ENCODE measurements at places on chromosomes 7 and 10.

DNA sequence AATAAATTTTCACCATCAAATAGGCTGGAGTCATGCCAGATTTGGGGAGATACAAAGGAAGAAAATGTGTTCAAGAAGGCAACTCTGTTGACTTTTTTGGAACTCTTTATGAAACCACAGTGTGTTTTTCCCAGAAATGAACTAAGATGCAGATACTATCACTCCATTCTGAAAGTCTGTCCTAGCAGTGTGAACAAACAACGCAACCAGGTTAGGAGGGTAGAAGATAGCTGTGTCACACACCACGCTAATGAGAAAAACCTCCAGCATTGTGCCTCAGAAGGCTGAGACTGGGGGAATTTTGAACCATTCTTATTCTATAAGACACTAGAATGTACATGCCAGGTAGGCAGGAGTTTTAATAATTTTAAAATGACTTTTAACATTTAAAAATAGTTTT is 15.9 kb upstream of the ATP6V0A4 start:
- no peak for DNase-seq

GRCh38 chr10:227014-227413 is 91.8 kb downstream of the ZMYND11 start:
- no peak for DNase-seq

GRCh38 chr7:94657771-94658693 is 2.1 kb upstream of the SGCE start:
- DNase-seq = peak; percentile 89

- DNase-seq = no peak
Measured at GRCh38 chr7:82395147-82395546, 48.4 kb downstream of the CACNA2D1 start.

- no peak for DNase-seq
Measured at GRCh38 chr7:78578686-78579085, 780.1 kb downstream of the PHTF2 start.

DNA sequence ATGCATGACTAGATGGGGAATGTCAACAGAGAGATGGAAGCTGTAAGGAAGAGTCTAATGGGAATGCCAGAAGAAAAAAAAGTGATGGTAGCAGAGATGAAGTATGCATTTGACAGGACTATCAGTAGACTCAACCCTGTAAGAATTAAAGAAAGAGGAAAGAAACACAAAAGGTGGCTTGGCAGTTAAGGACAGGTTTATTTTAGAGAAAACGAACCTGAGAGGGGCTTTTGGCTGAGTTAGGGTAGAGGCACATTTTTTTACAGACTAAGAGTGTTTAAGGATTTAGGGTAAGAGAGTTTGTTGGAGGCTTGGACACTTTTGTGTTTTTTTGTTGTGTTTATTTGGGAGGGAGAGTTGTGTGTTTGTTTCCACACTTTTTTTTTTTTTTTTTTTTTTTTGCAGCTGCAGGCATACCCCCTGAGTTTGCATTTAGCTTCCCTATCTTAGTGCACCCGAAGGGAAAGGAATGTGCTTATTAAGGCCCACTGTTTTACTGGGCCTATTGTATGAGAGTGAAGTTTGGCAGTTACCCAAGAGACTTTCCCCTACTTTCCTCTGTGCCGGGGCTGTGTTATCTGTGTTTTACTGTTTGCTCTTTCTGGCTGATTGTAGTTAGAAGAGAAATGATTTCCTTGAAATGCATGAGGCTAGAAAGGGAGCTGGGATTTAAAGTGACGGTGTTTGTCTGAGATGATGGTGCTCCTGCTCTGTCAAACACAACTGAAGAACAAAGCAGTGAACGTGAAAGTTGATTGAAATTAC is 32.0 kb downstream of the NPVF start:
- no peak for DNase-seq

- no peak for DNase-seq
Measured at GRCh38 chr10:29731760-29732159, 97.0 kb upstream of the SVIL start.

GRCh38 chr10:13765641-13766341 is 179.0 kb downstream of the PRPF18 start:
- no peak for DNase-seq

DNA sequence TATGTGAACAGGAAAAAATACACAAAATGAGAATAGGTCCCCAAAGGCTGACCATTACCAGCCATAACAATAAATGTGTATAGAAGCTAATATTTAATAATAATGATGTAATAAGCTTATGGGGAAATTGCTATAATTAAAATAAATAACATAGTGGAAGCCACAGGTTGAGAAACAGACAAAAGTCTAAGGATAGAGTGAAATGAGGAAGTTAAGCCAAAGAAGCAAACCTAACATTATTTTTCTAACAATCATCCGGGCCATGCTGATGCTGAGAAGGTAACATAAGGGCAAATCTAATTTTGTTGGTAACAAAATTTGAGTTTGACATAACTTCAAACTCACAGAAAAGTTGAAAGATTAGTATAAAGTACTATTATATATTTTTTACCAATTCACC is 115.9 kb downstream of the MICU1 start:
- DNase-seq = no peak

GRCh38 chr10:14949291-14949690 is 4.6 kb downstream of the DCLRE1C start:
- DNase-seq = no peak

DNA sequence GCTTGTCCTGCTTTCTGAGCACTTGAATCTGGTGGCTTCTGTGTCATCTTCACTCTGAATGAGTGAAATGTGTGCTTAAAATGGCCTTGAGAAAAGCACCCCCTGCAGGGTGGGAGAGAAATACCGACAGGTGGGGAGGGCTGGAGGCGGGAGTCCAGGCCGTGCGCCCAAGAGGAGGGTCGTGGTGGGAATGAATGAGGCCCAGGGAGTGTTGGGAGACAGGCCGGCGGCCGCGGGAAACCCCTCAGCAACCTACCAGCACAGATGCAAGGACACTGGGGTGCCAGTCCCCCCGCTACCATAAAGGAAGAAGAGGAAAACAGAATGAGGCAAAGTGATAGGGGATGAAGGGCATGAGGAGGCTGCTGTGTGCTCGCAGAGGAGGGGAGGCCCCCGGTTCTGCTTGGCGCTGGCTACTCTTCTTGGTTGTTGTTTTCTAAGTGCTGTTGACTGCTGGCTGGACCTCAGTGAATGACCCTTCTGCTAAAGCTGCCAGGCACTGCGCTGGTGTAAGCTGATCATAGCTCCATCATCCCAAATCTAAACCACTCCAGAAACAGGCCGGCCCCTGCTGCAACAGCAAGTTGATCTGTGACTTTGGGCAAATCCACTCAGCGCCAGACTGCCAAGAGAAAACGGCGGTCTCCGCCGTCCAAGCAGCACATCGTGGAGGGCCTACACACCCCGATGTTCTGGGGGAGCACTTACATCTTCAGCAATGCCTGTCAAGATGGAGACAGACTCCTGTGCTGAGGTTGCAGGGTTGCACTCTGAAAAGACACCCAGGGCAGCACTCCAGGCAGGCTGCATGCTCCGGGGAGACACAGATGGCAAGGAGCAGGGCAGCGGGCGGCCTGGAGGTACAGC is 378.5 kb downstream of the DNAJB6 start:
- DNase-seq = no peak

DNA sequence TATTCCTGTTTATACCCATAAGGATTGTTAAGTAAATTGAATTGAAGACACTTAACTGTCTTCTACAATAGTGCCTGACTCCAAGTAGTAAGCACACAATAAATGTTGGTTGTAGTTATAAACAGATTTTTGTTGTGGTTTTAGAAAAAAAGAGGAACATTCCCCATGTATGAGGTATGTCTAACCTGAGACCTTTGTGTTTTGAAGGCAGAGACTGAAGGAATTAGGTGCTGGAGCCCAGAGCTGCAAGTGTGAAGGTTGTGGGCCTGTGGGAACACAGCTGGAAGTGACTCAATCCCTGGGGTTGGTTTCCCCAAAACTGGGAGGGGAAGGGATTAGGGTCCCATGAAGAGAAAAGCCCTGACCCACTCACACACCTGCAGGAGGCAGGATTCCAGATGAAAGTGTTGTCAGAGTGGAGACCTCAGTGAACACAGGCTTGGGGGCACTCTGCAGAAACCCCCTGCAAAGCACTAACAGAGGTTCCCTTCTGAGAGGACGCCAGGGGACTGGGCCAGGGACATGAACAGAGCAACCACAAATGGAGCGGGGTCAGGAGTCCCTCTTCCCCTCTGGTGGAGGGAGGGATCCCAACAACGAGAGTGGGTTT is 265.1 kb upstream of the KLF14 start:
- no peak for DNase-seq

DNA sequence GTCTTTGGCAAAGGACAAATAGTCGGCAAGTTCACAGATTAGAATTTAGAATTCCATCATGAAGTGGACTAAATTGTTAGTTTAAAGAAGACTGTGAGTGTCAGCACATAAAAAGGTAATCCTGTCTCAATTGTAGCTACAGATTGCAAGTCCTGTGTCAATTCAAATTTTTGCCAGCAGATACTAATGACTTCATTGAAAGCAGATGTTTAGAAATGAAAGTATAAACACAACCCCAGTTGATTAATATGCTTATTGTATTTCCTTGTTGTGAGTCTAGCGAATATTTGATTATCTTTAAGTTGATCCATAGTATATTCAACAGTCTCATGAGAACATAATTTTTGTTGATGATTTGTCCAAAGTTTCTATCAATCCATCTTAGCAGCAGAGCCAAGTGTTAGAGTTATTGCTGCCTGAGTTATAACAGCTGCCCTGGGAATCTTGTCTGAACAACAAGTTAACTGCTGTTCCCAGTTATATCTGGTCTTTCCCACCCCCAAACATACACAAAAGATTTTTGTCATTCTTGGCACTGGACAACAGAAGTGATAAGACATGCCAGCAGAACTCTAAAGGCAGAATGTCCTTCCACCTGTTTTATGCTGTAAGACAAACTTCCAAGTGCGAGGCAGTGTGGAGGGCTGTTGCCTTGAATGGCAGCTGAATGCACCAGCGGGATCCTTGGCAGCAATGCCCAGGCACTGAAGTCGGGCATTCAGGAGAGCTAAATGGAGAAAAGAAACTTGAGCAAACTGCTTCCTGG is 21.3 kb upstream of the HERPUD2 start:
- DNase-seq = no peak

DNA sequence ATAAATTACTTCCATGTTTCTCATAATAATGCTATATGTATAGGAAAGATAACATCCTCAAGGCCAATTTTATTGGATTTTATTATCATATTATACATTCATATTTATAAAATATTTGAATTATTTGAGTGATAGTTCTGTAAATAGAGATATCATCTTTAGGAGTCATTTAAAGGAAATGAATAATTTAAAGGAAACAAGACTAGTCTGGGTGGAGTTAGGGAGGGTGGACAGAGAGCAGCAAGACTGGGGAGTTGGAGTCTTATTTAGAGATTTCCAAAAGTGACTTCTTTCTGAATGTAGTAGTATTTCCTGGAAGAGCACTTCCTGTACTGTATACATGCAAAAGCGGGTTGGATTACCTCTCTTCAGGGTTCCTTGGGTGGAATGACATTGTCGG is 342.3 kb downstream of the SUGCT start:
- no peak for DNase-seq

DNA sequence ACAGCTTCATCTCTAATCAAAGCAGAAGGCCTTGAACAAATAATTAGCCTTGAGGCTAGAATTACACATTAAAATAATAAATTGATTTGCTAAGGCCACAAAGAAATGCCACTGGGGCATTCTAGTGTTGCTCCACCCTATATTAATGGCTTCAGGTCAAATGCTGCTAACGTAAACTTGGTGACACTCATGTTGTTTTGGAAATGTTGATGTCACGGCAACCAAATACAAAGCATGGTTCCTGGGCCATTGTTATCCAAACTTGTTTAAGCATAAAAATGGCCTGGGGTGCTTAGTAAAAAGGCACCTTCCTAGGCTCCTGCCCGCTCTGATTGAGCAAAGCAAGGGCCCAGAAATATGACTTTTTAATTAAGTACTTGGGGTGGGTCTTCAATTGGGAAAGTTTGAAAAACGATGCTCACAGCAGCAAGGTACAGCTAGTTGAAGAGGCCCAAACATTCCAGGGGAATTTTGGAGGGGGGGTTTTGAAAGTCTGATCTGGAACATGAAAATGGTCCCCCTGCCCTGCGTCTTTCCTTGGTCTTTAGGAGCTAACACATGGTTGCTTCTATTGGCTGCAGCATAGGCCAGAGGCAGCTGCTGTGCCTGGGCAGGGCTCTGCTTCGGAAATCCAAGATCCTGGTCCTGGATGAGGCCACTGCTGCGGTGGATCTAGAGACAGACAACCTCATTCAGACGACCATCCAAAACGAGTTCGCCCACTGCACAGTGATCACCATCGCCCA is 67.8 kb downstream of the ABCC2 start:
- DNase-seq = no peak

- DNase-seq = no peak
Measured at GRCh38 chr10:60042262-60042661, 135.9 kb upstream of the CCDC6 start.

- no peak for DNase-seq
Measured at GRCh38 chr10:62831346-62831745, 15.2 kb upstream of the EGR2 start.

- DNase-seq = no peak
Measured at GRCh38 chr7:11319491-11320274, 346.0 kb downstream of the PHF14 start.

DNA sequence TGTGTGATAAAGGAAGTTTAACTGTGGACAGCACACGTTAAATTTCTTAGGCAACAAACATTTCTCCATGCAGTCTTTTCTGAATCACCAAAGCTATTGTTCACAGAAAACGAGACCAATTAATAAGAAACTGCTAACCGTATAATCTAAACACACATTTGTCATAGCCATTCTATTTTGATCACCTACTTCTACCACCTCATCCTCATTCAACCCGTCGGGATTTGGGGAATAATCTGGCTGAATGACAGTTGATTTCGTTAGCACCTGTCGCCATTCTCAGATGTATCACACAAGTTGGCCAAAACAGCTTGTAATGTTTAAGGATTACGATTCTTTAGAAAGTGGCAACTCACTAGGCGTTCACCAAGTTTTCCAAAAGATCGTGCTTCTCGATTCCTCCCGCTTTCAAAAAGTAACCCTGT is 1.2 kb downstream of the EZH2 start:
- DNase-seq = no peak

All from D341Med (cell line).